ENCODE measurements at places on chromosomes 16 and 17.

- DNase-seq, result no peak
Observed at GRCh38 chr16:84247331-84247730, 7.5 kb upstream of the KCNG4 start.

DNA sequence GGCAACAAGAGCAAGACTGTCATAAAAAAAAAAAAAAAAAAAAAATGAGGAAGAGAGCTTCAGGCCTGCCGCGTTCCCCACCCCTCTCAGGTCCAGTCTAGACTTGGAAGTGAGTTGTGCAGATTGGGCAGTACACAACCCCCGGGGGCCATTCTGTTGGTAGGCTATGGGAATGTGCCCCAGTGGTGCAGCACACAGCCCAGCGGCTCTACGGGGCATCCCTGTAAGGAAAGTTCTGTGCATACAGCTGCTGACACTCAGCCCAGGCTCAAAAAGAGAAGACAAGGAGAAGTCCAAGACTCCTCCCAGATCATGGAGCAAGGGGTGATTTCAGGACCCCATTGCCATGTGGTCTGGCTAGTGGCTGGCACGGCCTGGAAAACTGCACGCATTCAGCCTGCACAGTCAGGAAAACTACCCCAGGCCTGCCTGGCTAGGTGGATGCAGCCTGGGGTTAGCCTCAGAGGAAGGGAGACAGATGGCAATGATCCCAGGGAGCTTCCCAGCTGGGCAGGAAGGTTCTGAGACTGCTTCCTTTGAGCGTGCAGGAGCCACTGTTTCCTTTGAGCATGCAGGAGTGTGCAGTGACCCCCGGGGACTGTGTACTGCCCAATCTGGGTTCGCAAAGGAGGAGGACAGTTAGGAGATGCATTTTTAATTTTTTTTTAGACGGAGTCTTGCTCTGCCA, 44.8 kb downstream of the PECAM1 start:
- no peak for DNase-seq

DNA sequence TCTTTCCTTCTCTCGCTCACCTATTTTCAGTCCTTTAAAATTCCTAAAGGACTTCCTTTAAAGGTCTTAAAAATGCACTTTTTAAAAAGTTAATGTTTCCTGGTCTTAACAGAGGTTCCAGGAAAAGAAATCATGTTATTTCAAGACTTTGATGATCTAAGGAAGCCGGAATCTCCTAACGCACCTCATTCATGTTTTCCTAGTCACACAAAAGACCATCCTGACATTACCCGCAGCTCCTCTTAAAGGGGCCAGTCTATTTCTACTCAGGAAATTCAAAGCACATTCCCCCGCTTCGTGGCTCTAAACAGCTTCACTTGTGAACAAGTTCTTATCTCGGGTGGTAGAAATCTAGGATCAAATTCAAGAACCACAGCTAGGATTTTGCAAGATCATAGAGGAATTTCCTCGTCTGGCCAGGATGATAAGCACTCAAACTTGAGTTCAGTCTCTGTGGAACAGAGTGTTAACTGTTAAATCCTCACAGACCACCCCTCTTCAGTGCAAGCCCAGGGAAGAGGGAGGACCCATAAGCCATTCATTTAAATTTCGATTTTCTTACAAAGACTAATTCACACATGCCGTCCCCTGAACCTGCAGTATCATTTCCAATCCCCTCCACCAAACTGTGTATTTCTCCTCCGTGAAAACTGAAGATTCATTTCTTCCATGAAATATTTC, 137.1 kb upstream of the AXIN2 start:
- DNase-seq, result no peak

DNA sequence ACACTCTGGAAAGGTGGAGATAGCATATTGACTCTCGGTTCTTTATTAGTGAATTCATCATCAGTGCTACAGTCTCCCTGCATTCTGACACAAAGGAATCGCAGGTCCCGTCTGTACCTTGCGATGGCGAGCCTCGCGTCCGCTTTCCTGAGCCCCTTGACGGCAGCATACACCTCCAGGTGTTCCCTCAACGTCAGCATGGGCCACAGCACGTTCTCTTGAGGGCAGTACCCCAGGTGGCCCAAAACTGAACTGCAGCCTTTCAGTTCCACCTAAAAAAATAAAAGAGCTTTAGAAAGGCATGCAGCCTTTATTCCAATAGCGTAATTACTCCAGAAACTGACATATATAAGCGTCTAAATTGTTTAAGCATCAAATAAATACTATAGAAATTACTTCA, 24.2 kb upstream of the ABCA9 start:
- no peak for DNase-seq

DNA sequence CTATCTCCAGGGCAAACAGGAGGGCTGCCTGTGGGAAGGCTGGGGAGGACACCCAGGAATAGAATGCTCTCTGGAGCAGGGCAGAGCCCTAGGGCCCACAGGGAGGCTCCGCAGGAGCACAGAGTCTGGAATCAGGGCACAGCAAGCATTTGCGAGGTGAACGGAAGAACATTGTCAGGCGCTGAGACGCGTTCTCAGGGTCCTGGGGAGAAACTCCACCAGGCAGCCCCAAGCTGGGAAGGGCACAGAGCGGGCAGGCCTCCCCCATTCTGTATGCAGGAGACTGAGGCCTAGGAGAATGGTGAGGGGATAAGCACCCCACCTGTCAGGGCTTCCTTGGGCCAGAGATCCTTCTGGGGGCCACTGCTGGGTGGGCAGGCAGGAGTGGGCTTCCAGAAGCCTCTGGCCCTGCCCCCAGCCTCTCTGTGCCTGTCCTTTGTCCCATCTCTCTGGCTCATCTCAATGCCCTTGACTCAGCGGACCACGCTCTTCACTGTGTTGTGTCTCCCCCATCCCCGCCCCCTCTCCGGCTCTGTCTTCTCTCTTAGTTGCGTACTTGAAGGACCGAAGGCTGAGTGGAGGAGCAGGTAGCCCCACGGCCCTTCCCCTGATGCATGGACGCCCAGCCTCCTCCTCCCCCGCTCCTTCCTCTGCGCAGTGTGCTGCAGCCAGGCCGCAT, 5.1 kb upstream of the SETD6 start:
- DNase-seq, result no peak

GRCh38 chr17:35191001-35191695, 3.0 kb downstream of the SLC35G3 start:
- DNase-seq, result no peak

GRCh38 chr17:73423159-73423715, 111.4 kb upstream of the CDC42EP4 start:
- no peak for DNase-seq

- DNase-seq, result no peak
Observed at GRCh38 chr17:73481676-73482075, 162.6 kb downstream of the SDK2 start.

DNA sequence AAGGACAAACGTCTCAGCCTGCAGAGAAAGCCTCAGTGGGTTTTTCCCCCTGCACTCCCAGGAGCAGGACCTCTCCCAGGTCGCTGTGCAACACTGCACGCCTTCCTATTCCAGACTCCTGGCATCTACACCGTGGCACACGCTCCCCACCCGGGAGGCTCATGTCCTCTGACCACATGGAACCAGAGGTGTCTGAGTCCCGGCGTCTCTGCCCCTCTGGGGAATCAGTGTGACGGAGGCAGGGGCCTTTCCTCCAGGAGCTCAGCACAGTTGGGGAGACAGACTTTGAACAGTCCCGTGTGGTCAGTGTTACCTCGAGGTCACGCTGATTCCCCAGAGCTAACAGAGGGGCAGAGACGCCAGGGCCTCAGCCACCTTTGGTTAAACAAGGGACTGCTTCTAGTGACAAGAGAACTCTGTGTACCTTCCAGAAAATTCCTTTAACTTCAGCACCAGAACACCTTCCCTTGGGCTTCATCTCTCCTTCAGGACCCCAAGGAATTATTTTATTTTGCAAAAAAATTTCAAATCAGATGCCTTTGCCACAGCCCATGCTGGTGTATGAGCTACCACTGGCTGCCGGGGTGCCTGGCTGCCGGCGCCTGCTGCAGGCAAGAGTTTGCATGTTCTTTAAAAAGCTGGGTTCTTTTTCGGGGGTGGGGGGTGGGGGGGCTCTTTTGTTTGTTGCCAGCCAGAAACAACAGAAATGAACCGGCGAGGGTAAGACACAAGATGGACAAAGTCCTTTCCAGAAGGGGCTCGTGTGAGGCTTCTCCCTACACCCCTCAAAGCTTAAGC, 6.6 kb downstream of the CANT1 start:
- no peak for DNase-seq

DNA sequence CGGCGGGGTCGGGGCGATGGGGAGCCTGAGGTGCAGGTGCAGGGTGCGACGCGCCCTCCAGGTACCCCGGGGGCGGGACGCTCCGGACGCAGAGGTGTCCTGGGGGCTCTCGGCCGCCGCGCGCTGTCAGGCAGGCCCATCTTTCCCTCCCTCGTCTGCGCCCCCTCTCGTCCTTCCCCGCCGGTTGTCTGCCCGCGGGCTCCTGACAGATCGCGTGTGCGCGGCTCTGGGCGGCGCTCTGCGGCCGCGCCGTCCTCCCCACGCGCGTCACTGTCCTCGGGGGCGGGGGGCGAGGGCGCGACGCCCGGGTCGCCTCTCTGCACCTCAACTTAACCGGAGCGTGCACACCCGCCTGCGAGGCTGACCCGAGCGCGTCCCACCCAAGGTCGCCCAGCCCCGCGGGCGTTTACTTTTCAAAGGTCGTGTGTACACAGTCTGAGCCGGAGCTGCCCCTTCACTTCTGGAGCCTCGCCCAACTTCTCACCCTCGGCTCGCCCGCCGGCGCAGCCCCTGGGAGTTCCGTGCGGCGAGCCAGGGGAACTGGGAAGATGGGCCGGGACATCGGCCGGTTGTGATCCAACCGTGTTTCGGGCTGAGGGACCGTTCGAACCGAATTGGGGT, 512 bp downstream of the AKAP1 start:
- DNase-seq, result peak; percentile 49

Data from T-cell (primary cell).